ENCODE measurements at places on chromosomes 7 and 10.

GRCh38 chr10:13390604-13391522 lies 42.8 kb upstream of the SEPHS1 start:
- DNase-seq = peak; percentile 44

- no peak for DNase-seq
Measured at GRCh38 chr10:79127151-79127961, 58.6 kb downstream of the ZMIZ1 start.

DNA sequence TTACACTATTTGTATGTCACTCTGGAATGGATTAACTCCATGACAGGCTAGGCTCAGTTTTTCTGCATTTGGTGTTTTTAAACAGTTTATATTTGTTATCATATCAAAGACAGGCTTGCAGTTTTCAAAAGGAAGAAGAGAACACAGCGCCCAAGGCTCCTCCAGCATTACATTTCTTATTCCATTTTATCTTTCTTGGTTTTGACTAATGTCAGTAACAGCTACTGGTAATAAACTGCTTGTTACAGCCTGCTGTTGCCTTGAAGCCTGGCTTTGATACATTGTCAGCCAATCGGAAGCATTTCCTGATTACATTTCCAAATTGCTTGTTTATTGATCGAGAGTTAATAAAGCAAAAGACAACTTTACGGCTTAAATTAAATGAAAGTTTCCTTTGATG lies 166.0 kb upstream of the MDFIC start:
- DNase-seq = no peak

DNA sequence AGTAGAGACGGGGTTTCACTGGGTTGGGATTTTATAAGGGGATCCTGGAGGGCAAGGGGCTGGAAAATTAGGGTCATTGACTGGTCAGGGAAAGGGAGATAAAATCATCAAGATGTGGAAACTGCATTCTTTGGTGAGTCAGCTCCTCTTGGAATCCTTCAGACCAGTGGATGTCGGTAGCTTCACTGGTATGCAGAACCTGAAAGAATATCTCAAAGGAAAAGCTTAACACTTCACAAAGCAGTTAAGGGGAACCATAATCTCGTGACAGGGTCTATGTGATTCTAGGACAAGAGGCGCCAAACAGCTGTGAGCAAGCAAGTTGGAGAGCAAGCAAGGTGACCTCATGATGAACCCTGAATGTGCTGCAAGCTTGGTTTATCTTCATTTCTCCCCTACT lies 634.7 kb upstream of the AUTS2 start:
- DNase-seq = no peak

DNA sequence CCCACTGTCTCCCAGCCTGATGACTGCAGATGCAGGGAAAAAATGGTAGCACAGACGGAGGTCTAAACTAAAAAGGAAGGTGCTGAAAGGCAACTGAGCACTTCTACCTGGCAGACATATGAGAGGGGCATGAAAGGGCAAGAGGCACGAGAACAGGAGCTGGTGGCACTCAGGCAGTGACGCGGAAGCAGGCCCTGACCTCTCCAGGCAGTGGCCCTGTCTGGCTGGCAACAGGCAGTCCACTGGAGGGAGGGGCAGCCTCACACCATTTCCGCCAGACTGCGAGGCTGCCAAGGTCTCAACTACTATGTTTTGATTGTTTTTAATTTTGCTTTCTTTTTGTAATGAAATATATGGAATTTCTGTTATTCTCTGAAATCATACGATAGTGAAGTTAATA lies 23.3 kb downstream of the VSTM2A start:
- no peak for DNase-seq

DNA sequence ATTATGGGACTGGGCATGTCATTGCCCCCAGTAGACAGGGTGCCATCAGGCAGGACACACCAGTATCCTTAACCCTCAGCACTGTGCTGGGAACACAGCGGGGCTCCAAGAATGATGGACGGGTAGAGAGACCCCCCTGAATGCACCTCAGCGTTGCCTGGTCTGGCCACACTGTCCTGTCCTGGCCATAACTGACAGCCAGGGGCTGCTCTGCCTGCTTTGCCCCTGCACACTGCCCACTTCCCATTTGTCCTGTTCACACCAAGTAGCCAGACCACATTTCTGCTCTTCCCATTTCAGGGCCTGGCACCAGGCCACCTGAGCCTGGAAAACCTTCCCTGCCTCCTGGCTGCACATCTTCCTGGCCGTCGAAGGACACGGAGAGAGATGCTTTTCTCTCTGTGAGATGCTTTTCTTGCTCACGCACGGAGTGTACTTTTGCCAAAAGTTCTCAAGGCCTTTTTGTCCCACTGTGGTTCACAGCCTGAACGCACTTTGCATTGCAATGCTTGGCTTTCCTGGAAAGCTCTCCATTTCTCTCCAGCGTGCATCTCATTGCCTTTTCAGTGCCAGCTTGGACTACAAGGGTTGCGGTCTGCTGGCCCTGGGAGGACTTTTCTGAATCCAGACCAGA lies 131.0 kb upstream of the EEPD1 start:
- no peak for DNase-seq

- DNase-seq = no peak
Measured at GRCh38 chr10:74755273-74755672, 71.1 kb upstream of the KAT6B start.

- DNase-seq = no peak
Measured at GRCh38 chr7:93315896-93316295, 83.7 kb downstream of the VPS50 start.

DNA sequence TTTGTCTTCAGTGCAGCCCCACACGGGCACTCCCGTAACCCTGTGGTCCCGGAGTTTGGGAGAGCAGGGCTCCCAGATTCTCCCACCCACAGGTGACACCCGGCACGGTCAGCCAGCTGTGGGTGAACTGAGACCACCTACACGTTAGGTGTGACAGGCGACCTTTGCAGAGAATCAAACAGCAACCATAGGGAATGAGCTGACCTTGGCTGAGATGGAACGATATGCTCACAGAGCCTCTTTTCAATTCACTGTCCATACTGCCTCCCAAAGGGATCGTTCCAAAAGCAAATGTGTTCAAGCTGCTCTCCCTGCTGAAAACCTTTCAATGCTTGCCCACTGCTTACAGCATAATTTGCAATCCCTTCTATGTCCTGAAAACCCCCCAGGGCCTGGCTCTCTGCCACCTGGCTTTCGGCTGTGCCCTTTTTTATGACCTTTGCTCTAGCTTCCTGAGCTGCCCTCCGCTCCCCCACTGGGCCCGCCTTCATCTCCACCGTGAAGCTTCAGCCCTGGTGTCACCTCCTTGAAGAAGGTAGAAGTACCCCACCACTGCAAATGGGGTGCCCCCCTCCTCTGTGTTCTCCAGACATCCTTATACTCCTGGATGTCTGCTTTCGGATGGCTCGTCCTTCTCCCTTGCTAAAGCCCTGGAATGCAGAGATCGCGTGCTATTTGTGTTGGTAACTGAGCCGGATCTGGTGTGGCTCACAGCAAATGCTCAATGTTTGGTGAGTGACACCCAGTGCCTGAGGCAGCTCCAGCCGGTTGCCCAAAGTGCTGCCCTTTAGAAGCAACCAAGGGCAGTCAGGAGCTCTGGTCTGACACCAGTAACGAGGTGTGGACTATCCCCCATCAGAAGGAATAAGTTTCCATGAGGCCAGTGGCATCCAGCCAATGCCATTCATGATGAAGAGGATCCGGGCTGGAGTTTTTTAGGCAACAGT lies 90.4 kb downstream of the KIAA1549 start:
- DNase-seq = no peak

DNA sequence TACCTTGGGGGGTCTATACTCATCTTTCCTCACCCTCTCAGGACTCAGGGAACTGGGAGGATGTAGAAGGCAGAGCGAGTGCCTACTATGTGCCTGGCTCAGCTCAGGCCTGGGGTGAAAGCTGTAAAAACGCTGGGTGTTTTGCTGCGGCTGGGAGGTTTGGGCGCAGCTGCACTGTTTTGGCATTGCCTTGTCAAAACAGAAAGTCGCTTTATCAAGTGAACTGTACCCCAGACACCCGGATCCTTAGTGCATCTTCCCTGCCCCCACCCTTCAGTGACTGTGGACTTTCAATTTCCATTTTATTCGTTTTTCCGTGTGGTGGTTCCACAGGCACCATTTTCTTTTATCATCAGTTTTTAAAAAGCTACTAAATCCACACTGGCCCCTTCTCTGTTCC lies 86.7 kb upstream of the ZNF716 start:
- DNase-seq = no peak

DNA sequence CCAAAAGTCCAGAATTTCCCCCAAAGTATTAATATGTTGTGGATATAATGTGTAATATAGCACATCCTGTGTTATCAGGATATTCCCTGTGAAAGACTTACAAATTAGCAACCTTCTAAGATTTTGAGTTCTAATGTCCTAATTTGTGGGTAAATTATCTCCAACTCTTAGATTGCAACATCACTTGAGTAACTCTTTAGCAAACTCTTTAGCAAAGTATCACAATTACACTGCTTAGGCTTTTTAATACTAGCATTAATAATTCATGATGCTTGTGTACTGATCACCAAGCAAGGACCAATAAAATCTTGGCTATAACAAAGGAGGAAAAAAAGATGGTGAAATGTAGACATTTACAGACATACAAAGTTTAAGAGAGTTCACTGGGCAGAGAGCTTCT lies 27.7 kb downstream of the HIP1 start:
- no peak for DNase-seq

DNA sequence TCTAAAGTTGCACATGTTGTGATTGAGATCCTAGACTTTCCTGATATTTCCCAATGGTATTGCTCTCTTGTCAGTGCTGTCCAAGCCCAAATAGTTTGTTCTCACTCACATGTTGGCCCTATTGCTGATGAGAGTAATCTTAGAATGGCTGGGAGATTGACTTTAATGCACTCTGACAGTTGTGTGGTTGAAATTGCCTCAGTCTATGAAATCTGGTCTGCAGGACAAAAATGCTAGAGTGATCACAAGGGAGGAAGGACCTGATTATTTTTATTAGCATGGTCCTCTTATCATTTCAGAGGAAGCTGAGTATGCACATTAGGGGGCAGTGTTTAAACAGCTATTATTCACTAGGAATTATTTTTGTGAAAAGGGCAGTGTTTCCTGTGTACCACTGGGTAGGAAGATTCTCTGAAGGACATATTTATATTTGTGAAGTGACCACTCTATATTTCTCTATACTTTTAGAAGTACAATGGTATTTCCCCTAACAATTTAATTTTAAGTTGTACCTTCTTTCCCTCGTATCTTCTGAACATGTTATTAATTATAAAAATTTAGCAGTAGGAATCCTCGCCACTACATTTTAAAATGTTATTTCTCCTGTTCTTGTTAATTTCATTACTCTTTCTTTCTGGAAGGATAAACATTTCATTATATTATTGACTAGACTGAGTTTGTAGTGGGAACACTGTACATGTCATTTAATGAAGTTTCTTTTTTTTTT lies 64.4 kb downstream of the SUGCT start:
- DNase-seq = no peak

DNA sequence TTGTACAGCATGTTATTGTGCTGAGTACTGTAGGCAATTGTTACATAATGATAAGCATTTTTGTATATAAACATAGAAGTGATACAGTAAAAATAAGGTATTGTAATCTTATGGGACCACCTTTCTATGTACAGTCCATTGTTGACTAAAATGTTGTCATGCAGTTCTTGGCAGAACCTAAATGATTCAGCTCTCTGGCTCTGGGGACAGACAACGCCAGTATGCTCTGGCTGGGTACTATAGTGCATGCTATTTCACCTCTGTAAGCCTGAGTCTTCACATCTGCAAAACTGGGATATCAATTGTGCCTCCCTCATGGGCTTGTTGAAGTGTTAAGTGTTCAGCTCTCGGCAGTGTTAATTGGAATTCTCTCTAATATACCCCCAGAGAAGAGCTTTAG lies 674.3 kb downstream of the INHBA start:
- no peak for DNase-seq

GRCh38 chr10:25174461-25175230 lies at the start of gene GPR158:
TSS of gene GPR158 (plus strand) at chr10:25175001. CDS start at chr10:25175421, 420 bp downstream.
- DNase-seq = peak; percentile 24

DNA sequence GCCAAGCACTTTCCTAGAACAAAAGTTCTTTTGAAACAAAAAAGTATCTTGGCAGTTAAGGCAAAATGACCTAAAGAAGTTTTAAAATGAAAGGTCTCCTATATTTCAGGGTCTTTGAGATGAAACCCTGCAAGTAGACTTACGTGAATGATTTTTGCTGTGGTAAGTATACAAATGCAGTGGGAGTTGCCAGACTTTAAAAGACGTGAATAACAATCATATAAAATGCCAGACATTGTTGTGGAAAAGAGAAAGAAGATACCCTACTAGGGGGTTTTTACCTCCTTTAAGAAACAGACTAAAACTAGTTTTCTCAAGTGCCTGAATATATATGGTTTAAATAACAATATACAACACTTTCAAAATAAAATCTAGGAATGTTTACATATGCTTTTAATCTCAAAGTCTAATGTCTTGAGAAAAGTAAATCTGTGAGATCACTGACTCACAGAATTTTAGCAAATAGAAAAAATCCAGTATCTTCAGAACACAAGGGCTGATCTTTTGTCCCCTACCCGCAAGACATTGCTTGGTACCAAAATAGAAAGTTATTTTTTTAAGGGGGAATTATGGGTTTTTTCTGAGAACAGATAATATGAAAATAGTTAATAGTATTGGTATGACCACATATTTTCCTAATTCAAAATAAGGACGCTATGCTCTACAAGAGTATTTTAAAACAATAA lies 29.5 kb downstream of the LRRC17 start:
- DNase-seq = no peak

- DNase-seq = no peak
Measured at GRCh38 chr7:148083448-148083847, 507.1 kb upstream of the C7orf33 start.

DNA sequence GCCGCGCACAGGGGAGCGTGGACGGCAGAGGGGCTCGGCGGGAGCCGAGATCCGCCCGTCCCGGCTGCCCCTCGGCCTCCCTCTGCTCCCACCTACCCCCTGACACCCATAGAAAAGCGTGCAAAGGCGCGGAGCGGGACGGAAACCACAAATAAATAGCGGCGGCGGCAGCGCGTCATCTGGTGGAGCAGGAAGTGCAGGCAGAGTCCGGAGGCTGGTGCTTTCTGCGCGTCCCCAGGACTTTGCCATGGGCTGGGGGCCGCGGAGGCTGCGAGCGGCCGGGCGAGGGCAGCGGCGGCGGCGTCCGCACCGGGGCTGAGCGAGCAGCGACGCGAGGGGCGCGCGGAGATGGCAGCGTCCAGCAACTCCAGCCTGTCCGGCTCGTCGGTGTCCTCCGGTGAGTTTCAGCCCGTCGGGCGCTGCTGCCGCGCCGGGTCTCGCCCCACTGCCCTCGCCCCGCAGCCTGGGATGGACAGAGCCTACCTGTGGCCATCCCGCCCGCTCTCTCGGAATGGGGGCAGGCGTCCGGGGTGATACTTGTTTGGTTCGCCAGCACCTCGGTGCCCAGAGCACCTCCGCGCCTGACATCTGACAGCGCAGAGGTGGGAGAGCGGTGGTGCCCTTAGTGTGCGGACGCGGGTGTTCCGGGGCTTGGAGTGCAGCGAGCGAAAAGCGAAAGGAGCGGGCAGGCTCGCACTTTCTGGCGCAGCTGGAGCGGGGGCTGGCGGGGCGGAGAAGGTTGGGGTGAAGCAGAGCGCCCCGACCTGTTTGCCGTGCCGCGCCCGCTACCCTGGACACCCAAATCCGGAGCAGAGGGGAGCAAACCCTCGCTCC lies at the start of gene CHN2:
TSS of gene CHN2 (plus strand) at position 182 of the 834 bp plus-strand sequence.
- DNase-seq = peak; percentile 50

GRCh38 chr7:155208681-155209477 lies 88.8 kb upstream of the INSIG1 start:
- no peak for DNase-seq

- no peak for DNase-seq
Measured at GRCh38 chr7:116553168-116553964, 28.5 kb downstream of the CAV1 start.
